ENCODE measurements at places on chromosomes 13 and 19.

DNA sequence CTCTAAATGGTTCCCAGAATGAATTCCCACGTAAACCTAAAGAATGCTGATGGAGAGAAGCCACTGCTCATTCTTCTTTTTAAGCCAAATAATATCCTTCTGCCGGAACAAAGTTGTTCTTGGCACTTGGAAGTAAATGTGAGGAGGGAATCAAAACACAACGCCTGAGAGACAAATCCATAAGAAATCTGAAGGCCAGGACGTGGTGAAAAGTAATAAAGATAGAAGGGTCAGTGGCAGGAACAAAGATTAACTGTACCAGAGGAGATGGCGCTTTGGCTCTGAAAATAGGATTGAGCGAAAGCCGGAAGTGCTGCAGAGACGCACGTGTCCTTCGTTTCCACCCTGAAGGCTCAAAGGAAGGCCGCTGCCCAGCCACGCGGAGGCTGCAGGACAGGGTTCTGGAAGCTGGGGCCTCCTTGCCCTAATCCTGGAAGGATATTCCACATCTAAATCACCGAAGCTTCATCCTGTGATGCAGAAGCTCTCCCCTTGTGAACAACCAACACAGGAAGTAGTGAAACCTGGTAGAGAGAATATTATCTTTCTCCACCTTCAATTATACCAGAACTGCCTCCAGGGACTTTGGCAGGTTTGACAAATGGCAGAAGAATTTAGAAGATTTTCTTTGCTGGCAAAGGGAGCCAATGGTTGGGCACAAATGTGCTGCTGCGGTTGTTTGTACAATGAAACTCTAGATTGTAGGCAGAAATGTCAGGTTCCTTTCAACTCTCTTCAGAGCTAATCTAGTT, 214.6 kb upstream of the SERP2 start:
- DNase-seq: no peak

DNA sequence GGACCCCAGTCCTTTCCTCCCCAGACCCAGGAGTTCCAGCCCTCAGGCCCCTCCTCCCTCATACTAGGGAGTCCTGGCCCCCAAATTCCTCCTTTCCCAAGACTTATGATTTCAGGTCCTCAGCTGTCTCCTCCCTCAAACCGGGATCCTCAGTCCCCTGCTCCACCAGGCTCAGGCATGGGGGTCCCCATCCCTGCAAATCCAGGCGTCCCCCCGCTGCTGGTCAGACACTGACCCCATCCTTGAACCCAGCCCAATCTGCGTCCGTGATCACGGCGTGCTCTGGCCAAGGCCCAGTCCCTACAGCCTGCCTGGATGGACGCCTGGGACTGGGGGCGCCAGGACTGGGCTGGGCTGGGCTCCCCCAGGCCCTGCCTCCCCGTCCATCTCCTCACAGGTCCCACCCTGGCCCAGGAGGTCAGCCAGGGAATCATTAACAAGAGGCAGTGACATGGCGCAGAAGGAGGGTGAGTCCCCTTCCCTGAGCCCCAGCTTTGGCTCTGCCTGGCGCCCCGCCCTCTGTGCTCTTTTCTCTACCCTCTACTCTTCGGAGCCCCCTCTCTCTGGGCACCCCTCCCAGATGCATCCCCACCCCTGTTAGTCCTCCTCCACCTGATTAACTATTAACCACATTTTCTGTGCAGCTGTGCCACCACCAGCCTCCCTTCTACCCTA, 672 bp downstream of the HPN start:
- DNase-seq: no peak

DNA sequence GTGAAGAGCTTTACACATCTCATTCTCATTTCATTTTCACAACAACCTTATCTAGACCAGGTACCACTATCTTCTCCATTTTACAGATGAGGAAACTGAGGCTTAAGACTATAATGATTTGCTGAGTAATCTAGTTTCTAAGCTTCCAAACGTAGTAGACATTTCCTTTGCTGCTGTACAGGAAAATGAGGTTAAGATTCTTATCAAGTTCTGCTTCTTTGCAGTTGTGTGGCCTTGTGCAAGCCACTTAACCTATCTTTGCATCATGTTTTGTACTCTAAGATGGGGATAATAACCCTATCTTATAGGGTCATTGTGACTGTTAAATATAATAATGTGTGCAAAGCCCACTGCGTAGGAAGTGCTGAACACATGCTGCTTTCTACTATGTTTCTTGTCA, 307.9 kb downstream of the HS6ST3 start:
- DNase-seq: no peak

DNA sequence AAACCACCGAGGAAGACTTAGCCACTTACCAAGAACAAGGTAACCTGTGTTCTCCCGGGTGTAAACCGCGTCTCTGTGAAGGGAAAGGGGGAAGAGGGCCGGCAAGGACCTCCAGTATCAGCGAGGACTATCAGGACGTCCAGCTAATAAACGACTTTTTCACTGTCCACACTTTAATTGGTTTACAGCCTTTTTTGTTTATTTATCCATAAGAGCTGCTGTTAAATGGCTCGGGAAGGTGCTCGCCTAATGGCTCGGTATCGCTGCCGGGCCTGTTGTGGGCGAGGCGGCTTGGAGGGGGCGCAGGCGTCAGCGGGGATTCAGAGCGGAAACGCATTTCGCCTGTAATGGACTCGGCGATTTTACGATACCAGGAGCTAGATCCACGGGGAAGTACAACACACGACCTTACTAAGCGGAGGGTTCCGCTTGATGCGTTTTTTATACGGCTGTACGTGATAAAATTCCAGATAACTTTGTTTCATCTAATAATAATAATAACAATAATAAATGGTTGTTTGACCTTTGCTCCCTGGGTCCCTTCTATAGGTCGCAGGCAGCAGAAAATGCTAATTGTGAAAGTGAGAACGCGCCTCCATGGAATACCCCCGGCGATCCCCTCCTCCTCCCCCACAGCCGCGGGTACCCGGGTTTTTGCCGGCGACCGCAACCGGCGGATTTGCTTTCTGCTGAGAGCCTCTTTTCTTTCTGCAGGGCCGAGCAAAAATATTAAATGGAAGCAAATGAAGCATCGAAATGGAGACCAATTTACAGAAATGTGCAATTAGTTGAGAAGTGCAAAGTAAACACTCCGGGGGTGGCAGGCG, 2.5 kb upstream of the PDX1 start:
- DNase-seq: no peak

DNA sequence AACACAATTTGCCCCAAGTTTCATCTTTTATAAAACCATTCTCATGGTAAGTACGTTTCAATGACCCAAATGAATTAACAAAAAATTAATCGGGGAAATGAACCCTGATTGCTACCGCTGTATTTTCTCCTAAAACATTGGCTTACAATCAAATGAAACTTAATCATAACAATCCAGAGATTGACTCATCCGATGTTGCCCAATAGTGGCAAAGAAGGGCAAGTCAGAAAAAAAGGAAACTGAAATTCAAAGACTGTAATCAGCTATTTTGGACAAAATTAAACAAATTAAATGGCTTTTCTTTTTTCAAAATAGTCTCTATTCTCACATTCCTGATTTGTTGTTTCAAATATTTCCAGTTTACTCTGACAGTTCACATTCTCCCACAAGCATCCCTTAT, 3.9 kb upstream of the ACOD1 start:
- DNase-seq: no peak

DNA sequence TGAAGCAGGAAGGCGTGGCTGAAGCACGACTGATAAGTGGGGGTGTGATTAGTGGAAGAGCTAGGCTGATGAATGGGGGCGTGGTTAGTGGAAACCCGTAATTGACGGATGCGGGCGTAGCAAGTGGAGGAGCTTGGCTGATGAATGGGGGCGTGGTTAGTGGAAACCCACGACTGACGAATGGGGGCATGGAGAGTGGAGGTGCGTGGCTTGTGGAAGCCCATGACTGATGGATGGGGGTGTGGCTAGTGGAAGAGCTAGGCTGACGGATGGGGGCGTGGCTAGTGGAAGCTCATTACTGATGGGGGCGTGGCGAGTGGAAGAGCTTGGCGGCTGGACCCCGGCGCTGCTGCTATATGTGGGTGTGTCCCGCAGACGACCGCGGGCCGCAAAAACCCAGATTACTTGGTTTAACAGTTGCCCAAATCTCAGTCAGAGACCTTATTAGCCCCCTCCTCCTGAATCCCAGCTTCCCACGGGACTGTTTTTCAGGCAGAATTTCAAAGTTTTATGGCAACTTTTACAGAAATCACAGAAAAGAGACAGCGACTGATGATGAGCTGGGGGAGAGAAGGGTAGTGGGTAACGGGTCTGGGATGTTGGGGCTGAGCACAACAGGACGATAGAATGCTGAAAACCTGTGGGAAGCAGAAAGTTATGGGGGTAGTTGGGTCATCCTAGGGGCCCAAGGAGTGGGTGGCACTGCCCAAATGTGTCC, 9.0 kb upstream of the MEIS3 start:
- peak; percentile 56 for DNase-seq

- peak; percentile 35 for DNase-seq
These were observed 766 bp downstream of the CEBPG start for GRCh38 chr19:33374236-33374714.

- DNase-seq: no peak
These were observed 1487.2 kb upstream of the PRR20A start for GRCh38 chr13:55653497-55653896.

- DNase-seq: no peak
These were observed 3.7 kb upstream of the CSNK1A1L start for GRCh38 chr13:37109051-37109678.

Measured in stimulated activated CD8-positive, alpha-beta memory T cell treated with anti-CD3 and anti-CD28 coated beads, Interleukin-4, amount 100 ng/mL, for 1 hour (primary cell).